ENCODE measurements at places on chromosomes 1 and 21.
A peak's percentile ranks its signal among the peaks of the same experiment; 100 is the strongest.

DNA sequence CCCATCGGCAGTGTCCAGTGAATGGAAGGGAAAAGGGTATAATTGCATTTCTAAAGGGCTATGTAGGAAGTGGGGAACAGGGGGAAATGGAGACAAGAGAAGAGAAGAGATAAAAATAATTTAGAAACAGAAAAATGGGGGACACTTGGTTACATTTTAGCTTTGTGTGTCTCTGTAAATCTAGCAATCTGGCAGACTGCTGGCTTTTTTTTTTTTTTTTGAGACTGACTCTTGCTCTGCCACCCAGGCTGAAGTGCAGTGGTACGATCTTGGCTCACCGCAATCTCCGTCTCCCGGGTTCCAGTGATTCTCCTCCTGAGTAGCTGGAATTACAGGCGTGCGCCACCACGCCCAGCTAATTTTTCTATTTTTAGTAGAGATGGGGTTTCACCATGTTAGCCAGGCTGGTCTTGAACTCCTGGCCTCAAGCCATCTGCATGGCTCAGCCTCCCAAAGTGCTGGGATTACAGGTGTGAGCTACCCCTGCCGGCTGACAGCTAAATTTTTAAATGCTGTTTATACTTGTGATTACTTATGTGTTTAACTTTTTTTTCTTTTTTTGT lies 53.4 kb downstream of the AGPAT3 start:
- DNase-seq = no peak

GRCh38 chr1:147505568-147505967 lies 35.7 kb upstream of the BCL9 start:
- DNase-seq = no peak

DNA sequence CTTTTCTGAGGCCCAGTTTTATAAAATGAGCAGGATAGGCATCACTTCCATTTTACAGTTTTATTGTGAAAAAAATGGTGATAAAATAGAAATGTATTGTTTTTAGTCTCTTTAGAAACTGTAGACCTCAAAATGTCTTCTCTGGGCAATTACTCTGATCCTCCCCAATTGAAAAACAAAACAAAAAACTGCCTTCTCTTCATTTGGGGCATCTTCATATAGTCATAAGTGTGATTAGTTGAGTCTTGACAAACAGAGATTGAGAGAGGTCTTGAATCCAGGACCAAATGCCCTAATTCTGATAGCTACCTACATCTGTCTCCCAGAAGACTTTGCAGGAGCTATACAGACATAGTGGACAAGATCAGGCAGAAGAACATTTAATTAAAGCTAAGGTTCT lies 62.9 kb downstream of the LRRC8C start:
- DNase-seq = no peak

- no peak for DNase-seq
Measured at GRCh38 chr1:3978990-3979325, 78.9 kb upstream of the C1orf174 start.

GRCh38 chr21:26007951-26008498 lies 162.5 kb downstream of the APP start:
- no peak for DNase-seq

DNA sequence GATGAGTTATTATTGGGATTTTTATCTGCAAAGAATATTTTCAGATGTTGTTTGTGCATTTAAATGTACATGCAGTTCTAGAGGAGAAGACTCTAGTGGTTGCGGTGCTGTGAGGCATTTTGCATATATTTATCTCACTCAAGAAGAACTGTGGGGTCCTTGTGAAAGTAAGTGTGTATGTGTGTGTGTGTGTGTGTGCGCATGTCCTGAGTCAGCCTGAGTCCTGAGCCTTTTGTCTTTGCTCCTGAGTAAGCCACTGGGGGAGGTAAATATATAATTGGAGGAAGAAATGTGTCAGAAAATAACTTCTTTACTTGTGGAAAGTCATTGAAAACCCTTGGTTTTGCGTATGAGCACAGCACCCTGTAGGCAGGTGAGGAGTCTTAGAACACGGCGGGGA lies 55.6 kb upstream of the CD34 start:
- no peak for DNase-seq

GRCh38 chr21:46248422-46248782 lies 19.8 kb upstream of the LSS start:
- no peak for DNase-seq

GRCh38 chr1:248793592-248793991 lies 32.1 kb downstream of the SH3BP5L start:
- DNase-seq = no peak

GRCh38 chr1:59436637-59437036 lies 139.7 kb downstream of the FGGY start:
- DNase-seq = no peak

DNA sequence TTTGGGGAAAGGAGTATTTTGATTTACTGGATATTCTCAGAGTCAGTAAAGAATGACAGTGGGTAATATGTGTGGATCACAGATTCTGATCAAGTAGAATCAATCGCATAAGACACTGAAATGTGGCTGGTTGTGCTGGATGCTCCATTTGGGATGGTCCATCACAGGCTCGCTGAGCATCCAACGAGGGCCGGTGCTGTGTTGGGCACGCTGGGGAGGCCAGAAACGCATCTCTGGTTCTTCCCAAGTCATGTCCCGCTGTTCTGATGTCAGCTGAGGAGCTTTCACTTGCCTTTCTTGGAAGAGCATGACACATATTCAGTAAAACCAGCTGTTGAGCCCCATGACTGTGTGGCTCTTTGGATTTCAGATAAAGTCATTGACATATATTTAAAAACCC lies 72.0 kb downstream of the UMODL1 start:
- DNase-seq = no peak

DNA sequence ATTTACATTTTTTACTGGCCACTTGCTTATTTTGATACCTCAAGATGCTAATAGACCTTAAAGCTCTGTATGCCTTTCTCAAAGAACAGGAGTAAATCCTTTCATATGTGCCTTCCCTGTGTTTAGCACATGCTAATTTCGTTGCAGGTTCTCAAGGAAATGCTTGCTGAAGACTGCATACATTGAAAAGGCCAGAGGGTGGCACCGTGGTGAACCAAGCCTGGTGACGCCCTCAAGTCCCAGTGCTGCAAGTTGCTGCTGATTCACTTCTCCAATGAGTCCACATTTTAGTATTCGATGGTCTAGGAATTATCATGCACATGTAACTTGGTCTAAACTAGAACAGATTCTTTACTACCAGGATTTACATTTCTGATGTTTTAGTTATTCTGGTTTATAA lies 94.1 kb downstream of the CLDN17 start:
- DNase-seq = no peak

DNA sequence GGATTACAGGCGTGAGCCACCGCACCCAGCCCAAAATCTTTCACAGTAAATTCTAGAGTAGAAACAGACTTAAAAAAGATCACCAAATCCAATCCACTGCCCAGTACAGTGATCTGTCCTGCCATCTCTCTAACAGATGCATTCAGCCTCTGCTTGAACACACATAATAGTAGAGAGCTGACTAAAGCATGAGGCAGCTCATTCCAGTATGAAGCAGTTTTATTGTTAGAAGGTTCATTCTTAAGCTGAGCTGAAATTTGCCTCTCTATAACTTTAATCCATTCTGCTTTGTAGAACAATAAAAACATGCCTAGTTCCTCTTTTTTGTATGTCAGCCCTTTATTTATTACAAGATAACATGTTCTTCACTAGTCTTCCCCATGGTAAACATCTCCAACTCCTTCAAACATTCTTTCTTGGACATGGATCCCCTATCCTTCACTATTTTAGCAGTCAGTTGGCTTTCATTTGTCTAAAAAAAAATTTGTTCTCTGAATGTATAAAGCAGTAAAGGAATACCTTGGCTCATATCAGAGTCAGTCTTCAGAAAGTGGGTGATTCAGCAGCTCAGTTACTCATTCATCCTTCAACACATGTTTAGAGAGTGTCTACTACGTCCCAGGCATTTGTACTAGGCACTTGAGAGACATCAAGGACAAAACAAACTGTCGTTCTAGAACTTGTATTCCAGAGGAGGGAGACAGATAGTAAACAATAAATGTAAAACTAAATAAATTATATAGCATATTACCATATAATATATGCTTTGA lies 10.7 kb upstream of the PTBP2 start:
- DNase-seq = no peak

GRCh38 chr1:161044535-161044907 lies 1.3 kb downstream of the USF1 start:
- no peak for DNase-seq

GRCh38 chr1:85660541-85660940 lies 47.7 kb downstream of the ZNHIT6 start:
- no peak for DNase-seq

DNA sequence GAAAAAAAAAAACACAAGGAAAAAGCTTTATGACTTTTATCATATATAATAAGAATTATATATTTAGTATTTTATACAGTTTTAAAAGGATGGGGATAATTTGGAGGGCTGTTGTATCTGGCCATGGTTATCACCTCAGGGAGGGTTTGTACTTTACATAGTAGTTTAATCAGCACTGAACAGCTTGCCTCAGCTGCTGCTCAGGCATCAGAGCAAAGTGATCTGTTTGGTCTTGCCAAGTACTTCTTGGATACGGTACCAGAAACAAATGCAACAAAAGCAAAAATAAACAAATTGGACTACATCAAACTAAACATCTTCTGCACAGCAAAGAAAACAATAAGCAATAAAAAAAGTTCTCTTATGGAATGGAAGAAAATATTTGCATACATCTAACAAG lies 2.6 kb upstream of the SPTA1 start:
- no peak for DNase-seq

GRCh38 chr1:234408757-234409156 lies 35.5 kb downstream of the COA6 start:
- peak; percentile 79 for DNase-seq

DNA sequence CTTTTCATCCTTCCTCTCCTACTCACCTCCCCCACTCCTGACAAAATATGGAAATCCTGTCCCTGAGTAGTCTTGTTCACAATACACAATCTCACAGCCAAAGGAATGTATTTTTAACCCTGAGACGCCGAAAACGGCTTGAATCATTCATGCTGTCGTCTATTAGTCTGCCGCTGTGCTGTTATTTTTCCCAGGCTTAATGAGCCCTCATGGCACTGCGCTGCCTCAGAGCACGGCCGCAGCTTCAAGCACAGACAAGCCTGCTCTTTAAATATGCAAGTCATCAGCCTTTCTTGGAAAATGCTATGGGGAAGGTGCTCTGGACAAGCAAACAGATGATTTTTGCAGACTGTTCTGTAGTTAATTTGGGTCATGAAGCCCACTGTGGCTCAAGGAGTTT lies 302.7 kb downstream of the DISC1 start:
- DNase-seq = no peak

DNA sequence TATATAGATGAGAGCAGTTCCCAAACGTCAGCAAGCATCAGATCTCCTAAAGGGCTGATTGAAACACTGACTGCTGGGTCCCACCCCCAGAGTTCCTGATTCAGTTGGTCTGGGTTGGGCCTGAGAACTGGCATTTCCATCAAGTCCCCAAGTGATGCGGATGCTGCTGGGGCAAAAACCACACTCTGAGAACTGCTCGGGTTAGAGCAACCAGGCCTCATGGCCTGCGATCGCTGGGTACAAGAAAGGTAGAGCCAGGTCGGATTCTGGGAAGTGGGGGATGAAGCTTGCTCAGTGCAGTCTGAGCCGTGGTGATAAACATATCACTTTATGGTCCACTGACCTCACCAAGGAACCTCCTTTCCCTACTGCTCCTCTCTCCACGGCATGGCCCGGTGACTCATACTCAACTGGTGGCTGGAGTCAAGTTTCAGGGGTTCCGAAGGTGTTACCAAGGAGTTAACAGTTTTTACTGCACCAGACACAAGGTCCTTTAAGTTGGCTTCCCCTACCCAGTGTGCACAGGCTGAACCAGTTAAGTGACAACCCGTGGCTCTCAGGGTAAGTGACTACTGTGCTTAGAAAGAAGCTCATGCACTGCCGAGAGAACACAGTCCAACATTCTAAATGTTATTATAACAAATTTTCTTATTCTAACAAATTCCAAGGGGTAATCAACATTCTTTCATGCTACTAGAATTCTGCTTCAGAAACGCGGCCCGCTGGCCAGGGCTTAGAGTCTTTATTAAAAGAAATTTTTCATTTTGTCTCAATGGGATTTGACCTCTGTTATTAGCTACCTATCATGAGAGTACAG lies 153.5 kb downstream of the TGFBR3 start:
- DNase-seq = peak; percentile 27

DNA sequence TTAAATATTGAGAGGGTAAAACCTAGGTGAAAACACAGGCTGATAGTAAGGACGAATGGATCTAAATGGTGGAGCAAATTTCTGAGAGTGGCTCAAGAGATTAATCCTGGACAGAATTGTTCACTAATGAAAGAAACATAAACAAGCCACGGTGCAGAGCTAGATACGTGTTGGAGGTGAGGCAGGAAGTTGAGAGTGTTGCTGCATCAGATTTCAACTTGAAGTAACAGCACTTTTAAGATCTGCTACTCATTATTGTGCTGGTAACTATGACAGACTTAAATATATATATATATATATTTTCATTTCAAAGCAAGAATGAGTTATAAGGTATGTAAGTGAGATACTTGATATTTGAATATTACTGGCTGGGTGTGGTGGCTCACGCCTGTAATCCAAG lies 64.9 kb downstream of the PTGS2 start:
- no peak for DNase-seq

GRCh38 chr1:87464022-87464490 lies 135.4 kb downstream of the LMO4 start:
- DNase-seq = no peak

DNA sequence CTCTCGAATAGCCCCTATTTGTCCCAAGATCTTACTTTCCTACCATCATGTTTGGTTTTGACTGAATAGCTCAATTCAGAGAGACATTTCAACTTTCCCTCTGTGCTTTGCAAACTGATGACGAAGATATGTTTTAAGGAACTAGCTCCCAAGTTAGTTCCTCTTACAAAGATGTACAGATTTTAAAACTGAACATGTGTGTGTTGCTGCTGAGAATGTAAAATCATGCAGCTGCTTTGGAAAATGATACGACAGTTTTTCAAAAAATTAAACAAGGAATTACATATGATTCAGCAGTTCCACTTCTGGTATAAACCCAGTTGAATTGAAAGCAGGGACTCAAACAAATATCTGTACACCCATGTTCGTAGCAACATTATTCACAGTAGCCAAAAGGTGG lies 33.6 kb downstream of the KIF26B start:
- DNase-seq = no peak

- no peak for DNase-seq
Measured at GRCh38 chr1:67465375-67465774, 35.2 kb upstream of the SERBP1 start.

DNA sequence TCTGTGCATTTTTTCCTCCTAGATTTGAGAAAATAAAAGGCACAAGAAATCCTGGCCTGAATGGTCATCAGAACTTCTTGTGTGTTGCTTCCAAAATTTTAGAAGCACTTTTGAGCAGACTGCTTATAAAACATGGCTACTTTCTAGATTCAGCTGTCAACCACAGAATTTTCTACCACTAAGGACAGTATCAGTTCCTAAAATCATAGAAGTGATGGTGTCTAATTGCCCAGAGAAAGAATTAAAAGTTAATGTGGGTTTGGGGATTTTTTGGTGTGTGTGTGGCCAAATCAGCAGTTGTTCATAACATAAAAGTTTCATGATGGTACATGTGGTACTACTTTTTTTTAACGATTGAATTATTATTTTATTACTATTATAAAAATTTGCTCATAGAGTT lies 171.4 kb upstream of the SNX7 start:
- no peak for DNase-seq

Measured in stimulated activated CD4-positive, alpha-beta T cell treated with anti-CD3 and anti-CD28 coated beads, Interleukin-4, amount 100 ng/mL, for 24 hours (primary cell).